COR-L47 (cell line): ENCODE measurements at places on chromosomes 12 and 14.

GRCh38 chr12:4135919-4136605, 137.5 kb upstream of the CCND2 start:
- DNase-seq = no peak

- no peak for DNase-seq
Measured at GRCh38 chr12:42575717-42576116, 13.8 kb downstream of the PRICKLE1 start.

DNA sequence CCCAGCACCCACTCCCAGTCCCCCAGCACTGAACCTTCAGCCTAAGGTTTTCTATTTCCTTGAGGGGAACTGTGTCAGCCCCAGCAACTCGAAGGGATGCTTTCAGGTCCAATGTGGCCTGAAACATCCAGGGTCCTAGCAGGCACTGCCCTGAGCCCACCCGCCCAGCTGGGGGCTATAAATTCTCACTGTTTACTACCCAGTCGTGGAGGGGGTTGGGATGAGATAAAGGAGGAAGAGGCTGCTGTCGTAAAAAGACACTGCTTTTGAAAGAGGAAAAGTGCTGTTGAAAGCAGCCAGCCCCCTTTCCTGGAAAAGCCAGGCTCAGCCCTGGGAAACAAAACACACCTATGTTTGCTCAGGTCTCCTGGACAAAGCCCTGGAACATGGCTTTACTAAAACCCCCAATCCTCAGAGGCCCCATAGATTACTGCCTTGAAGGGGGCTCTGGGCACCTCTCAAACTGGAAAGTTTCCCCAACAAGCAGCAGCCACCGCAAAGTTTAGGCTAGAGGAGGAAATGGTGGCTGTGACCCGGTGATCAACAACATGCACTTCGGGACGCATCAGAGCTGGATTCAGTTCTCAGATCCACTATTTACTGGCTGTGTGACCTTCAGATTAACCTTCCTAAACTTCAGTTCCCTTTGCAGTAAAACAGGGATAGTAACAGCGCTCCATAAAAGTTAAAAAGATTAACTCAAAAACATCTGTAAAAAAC, 51.0 kb downstream of the ACTN1 start:
- DNase-seq = no peak

DNA sequence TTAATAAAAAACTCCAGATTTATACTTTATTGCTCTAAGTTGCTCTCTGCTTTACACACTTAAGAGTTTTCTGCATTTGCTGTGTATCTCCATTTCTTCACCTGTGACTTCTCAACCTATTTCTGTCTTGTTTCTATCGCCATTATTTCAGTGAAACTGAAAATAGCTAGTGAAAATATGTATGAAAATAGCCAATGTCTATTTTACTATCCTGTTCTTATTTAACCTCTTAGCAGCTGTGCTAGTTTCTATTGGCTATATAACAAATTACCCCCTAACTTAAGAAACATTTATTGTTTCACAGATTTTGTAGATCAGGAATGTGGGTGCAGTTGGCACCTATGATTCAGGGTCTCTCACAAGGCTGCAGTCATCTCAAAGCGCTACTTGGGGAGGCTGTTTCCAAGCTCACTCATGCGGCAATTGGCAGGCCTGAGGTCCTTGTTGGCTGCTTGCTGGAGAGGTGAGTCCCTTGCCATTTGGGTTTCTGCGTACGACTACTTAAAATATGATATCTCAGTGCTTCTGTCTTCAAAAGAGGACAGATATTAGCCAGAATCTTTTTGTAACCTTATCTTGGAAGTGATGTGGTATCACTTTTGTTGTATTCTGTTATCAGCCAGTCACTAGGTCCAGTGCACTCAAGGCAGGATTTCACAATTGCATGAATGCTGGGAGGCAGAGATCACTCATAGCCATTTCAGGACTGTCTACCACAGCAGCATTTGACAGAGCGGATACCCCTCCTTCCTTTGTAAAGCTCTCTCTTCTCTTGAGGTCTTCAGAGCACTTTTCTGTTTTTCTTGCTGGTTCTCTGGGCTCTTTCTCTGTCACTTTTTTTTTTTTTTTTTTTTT, 7.2 kb downstream of the ERC1 start:
- no peak for DNase-seq
